CD4-positive, alpha-beta T cell treated with Interleukin-15 for 1 hour (primary cell): ENCODE measurements at places on chromosomes 3 and 15.

- no peak for DNase-seq
Observed at GRCh38 chr3:31620656-31621055, 87.9 kb downstream of the STT3B start.

DNA sequence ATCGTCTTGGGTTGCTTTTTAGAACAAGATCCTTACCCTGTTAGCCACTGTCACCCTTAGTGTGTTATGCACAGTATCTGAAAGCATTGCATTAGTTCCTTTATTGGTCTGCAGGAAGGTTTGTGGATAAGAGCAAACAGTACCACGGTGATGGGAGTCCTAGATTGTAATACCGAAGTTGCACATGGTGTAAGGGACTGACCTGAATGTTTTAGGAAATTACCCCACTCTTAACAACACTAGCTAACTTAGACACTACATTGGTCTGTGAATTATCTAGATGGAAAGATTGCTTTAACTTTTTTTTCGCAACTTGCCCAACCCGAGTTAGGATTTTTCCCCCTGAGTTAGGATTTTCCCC is 1.3 kb downstream of the STT3B start:
- no peak for DNase-seq

GRCh38 chr15:25674913-25675312 is 188.2 kb downstream of the ATP10A start:
- no peak for DNase-seq

DNA sequence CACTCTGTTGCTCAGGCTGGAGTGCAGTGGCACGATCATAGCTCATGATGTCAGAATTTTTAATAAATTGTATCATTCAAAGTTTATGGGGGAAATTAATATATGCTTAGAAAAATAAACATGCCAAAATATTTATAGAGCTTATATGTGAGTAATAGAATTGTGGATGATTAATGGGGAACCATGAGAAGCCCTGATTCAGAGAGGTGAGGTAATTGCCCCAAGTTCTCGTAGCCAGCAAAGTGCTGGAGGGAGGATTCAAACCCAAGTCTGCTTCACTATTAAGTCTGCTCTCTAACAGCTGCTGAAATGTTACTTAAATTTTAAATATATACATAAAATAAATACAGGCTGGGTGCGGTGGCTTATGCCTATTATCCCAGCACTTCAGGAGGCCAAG is 26.2 kb upstream of the IGF2BP2 start:
- no peak for DNase-seq

GRCh38 chr15:78455749-78456148 is 17.7 kb downstream of the IREB2 start:
- no peak for DNase-seq

DNA sequence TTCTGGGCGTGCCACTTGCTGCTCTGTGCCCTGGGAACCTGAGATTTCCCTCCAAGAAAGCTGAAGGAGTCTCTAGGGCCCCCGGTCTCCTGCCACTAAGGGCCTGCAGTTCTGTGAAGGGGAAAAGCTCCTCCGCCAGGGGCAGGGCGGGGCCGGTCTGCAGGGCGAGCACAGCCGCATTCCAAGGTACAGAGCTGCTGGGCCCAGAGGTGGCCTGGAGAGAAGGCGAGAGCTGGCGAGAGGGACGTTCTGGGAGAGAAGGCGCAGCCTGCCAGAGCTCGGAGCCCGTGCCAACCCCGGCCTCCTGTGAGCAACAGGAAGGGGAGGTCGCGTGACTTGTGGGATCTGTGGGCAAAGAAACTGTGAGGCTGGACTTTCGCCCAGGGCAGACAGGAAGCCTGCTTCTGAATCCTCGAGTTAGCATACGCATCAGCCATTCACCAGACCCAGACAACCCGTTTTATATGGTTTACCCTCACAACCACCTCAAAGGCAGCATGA is 500.4 kb downstream of the SHQ1 start:
- peak; percentile 63 for DNase-seq

GRCh38 chr3:62951037-62951613 is 75.9 kb upstream of the CADPS start:
- no peak for DNase-seq

GRCh38 chr15:85600001-85600400 is 194.7 kb downstream of the KLHL25 start:
- no peak for DNase-seq

DNA sequence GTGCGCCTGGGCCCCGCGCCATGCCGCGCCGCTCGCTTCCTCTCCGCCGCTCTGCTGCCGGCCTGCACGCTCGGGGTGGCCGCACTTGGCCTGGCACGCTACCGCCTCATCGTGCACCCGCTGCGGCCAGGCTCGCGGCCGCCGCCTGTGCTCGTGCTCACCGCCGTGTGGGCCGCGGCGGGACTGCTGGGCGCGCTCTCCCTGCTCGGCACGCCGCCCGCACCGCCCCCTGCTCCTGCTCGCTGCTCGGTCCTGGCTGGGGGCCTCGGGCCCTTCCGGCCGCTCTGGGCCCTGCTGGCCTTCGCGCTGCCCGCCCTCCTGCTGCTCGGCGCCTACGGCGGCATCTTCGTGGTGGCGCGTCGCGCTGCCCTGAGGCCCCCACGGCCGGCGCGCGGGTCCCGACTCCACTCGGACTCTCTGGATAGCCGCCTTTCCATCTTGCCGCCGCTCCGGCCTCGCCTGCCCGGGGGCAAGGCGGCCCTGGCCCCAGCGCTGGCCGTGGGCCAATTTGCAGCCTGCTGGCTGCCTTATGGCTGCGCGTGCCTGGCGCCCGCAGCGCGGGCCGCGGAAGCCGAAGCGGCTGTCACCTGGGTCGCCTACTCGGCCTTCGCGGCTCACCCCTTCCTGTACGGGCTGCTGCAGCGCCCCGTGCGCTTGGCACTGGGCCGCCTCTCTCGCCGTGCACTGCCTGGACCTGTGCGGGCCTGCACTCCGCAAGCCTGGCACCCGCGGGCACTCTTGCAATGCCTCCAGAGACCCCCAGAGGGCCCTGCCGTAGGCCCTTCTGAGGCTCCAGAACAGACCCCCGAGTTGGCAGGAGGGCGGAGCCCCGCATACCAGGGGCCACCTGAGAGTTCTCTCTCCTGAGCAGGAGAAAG is 951 bp downstream of the GPR62 start:
- peak; percentile 42 for DNase-seq

GRCh38 chr15:82714016-82714415 is 4.3 kb upstream of the AP3B2 start:
- no peak for DNase-seq

DNA sequence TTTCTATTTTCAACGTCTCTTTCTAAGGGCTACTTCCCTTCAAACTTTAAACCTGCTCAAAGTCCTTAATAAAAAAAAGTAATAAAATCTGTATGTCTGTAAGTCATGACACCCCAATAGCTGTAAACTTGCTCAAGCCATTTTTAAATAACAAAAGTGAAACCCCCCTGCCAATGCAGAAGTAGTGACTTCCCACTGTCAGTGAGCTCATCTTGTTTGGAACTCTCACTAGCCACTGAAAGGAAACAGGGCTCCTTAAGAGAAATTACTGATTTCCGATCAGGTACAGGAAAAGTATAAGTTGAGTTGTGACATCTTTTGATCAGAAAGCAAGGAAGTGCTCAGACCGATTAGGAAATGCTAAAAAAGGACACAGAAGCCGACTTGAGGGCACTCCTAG is 27.6 kb upstream of the GPR171 start:
- no peak for DNase-seq

DNA sequence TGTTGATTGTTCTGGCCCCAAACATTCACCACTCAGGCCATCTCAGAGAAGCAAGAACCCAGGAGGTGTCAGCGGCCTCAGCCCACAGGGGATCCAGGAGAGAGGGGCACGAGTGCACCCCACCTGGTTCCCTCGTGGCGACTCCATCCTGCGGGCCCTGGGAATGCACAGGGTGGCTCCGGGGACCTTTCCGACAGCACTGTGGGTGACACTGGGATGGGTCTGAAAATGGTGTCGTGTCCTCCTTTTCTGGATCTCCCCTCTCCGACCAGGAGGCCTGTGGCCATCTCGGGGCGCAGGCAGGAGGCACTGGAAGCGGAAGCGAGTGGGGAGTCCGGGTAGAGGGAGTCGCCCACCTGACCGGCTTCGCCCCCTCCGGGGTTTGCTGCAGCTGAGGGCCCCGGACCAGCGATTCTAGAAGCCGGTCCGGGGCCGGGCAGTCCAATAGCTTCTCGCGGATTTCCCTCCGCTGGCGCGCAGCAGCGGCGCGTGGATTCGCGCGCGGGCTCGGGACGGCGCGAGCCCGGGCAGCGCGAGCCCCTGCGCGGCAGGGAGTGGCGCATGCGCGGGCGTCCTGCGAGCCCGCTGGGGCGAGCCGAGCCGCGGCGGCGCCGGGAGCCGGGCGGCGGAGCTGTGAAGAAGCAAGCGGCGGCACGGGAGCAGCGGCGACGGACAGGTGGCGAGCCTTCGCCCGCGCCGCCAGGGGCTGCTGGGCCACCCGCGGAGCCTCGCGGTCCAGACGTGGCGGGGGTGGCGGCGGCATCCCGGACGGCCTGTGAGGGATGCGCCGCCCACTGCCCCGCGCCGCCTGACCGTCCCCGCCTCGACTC is at the start of gene DOCK3:
DOCK3 (plus strand) TSS at position 579 of the 830 bp plus-strand sequence. CDS start 337 bp downstream, outside the sequence.
- peak; percentile 63 for DNase-seq

DNA sequence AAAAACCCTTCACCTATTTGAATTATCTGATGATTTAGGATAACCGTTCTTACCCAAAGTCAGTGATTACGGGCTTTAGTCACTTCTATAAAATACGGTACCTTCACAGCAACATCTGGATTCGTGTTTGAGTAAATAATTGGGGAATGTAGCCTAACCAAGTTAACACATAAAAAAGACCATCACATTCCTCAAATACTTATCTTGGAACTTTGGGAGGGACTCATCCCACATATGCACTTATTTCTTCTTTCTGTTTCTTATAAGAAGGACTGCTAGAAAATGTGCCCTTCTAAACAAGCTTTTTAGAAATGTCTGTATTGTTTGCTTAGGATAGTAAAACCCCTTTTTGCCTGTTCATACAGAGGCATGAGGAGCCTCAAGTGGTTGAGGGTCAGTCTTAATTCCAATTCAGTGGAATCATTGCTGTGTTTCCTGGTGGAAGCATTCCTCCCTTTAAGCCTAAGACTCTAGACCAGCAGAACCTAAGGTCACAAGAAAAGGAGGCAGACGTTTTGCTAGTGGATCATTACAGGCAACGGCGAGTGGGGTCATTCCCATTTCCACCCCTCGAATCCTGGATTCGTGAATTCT is 67.5 kb downstream of the TMEM44 start:
- no peak for DNase-seq

- DNase-seq: no peak
Observed at GRCh38 chr15:42742149-42742548, 5.2 kb upstream of the CDAN1 start.
